ENCODE measurements at places on chromosomes 6 and 20. TPM values are rescaled to one million over a fixed set of nuclear protein-coding genes. Genes with fewer than 3 reads are reported as not detected.

Gene VSTM2L
- total RNA-seq = 0.69 TPM

GRCh38 chr20:47256668-47257236 is 99.7 kb downstream of the ZMYND8 start:
- H3K4me1 ChIP-seq = peaks cover 14% of the 10 kb centered on the region
- H3K27ac ChIP-seq = no peak overlapping the region
- no peak for DNase-seq
- H3K4me3 ChIP-seq = no peak overlapping the region
- H3K36me3 ChIP-seq = peaks cover 20% of the 10 kb centered on the region
- H3K27me3 ChIP-seq = no peaks in the 10 kb centered on the region

- H3K27ac ChIP-seq = no peak overlapping the region
- H3K27me3 ChIP-seq = no peaks in the 10 kb centered on the region
- no peak for DNase-seq
- no peak overlapping the region for H3K4me3 ChIP-seq
- no peaks in the 10 kb centered on the region for H3K36me3 ChIP-seq
These were observed 1377.8 kb upstream of the CITED2 start for GRCh38 chr6:140752234-140752633.

DNA sequence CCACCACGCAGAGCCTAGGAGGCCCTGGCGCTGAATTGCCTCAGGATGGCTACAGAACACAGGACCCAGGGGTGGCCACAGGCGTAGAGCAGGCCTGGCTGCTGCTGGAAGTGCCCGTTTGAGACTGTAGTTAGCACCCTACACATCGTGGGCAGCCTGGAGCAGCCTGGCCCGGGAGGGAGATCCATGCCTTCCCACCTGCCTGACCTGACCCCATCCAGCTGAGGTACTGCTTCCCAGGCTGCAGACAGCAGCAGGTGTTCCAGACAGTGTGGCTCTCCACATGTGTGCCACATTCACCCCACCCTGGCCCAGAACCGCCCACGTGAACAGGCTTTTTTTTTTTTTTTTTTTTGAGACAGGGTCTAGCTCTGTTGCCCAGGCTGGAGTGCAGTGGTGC is 20.9 kb upstream of the MAP1LC3A start:
- DNase-seq = no peak
- H3K27ac ChIP-seq = no peak overlapping the region
- H3K4me3 ChIP-seq = no peak overlapping the region
- H3K4me1 ChIP-seq = no peaks in the 10 kb centered on the region
- no peaks in the 10 kb centered on the region for H3K27me3 ChIP-seq
